ENCODE measurements at places on chromosomes 5 and 9.
A peak's percentile ranks its signal among the peaks of the same experiment; 100 is the strongest.

DNA sequence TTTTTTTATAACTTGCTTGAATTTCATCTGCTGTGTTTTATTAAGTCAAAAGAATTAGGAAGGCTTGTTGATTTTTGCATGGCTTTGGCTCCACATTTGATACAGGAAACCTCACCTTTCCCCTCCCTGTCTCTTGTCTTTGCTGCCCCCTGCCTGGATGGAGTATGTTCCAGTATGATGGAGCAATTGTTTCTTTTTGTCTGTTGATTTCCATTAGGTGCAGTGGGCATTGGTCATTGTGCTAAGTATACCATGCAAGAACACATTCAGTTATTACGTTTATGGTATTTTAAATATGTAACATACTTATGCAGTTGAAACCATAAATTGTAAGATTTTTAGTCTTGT is 19.6 kb downstream of the TJP2 start:
- DNase-seq, result no peak

GRCh38 chr5:174307656-174308271 is 262.3 kb downstream of the NSG2 start:
- no peak for DNase-seq

DNA sequence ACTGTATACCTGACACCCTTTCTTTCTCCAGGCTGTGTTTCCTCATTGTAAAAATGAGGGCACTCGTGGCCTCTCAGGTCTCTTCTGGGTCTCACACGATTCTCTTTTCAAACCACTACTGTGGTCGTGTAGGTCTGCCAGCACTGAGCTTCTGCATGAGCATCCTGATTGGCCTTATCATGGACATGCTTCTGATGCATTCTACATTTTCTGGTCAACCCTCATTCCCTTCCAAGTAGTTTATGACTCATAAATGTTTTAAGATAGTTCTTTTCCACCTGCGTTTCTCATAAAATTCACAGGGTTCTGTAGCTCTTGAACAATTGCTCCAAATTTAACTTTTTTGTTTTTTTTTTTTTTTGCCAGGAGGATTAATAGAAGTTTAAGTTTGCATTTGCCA is 294.8 kb downstream of the KCTD16 start:
- no peak for DNase-seq

DNA sequence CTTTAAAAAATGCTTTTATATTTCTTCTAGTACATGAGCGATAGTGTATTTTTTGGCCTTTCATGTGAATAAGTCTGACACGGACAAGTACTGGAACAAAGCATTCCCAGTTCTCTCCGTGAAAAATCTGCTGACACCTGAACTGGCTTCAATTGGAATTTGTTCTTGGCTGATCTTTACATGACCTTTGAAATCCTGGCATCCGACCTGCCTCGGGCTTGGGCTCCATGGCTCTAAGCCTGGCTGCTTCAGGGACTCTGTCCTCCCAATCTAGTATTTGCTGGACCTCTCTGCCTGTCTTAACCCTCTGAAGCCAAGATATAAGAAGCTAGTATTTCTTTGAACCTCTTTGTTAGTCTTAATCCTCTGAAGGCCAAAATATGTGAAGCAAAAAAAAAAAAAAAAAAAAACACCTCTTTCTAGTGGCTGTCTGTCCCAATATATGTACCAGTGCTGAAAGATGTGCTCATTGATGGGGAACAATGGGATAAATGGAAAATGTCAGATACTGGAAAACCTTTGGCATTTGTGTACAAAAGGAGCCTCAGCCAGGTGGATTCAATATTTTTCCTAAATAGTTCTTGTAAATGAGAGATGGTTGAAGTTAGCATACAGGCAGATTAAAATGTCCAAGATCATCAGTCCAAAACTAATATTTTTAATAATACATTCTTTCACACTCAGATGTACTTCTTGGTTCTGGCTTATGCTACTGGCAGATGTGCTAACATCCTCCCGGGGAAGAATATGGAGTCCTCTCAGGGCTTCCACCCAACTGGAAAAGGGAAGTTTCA is 470.6 kb downstream of the TUSC1 start:
- DNase-seq, result peak; percentile 22

DNA sequence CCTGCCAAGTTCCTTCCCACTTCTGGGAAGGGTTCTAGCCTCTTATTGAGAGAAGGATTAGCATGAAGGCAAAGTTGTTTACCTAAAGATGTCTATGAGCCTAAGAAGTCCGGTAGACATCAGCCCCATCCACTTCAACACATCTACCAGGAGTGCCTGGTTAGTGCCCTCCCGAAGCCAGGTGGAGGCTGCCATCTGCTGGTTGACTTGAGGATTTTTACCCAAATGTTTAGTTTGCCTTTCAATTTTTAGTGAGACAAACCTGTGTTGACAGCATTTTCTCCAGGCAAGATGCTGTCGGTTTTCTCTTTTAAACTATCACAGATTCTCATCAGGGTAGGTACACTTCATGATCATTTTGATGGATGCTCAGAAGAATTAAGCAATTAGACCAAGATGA is 83.6 kb upstream of the TNFSF8 start:
- peak; percentile 78 for DNase-seq
